ENCODE measurements at places on chromosomes 4 and X.

DNA sequence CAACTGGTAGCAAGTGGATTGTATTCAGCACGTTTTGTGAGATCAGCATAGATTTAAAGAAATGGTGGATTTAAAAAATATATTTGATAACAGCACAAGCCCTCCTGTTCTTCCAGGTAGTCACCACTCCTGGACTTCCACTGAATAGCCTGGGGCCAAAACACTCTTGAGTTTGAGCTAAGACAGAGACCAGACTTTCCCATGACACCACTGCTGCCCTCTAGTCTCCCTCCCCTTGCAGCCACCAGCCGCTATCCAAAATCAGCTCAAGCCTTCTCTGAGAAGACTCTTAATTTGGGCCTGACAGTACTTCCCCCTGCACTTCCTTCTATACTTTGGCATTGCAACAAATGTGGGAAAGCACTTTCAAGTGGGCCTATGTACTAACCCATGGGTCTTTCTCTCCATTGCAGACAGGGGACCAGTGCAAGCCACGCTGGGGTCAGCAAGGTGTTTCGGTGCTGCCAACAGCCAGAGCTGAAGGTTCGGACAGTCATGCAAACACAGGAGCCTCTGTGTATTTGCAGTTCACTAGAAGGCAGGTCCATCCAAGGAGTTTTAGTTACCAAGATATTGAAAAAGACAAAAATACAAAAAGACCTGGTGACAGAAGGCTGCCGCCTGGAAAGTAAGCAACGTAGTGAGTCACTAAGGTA, 40.5 kb upstream of the KLHL13 start:
- no peak for ATAC-seq

- no peak for ATAC-seq
These were observed 310.1 kb downstream of the PPP3CA start for GRCh38 chr4:101037249-101037648.

GRCh38 chr4:109978704-109979454, 66.2 kb downstream of the EGF start:
- peak; percentile 16 for ATAC-seq

DNA sequence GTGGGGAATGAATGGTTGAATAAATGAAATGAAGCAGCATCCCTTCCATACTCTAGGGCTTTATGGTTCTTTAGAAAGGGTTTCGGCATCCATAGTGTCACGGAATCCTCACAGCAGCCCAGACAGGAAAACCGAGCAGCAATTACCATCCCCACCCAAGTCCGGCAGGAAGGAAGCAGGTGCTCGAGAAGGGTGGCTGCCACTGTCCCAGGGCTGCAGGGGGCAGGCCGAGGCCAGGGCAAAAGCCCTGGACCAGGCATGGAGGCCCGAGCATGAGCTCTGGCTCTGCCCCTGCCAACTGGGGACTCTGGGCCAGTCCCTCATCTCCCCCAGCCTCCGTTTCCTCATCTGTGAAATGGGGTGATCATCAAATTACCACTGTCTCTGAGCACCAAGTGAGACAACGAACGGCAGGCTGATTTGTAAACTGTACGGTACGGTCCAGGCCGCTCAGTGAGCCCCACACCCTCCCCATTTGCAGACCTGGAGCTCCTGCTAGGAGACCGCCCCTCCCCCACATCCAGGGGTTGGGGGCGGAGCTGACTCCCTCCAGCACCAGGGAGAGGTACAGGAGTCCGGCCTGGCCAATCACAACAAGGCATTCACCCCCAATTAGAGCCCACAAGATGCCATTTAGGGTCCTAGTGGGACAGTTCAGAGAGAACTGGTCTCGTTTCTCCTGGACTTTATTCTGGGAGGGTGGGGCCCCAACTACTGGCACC, 100.4 kb downstream of the WFS1 start:
- no peak for ATAC-seq
